H7 (cell line): ENCODE measurements at places on chromosomes 13 and 19. TPM values are rescaled to one million over a fixed set of nuclear protein-coding genes. Genes with fewer than 3 reads are reported as not detected.

TUBA3C gene
- total RNA-seq = not detected in 2 replicates

ZNF787 gene
- 84.2 and 95.4 TPM in 2 replicates for total RNA-seq

KLK12 gene
- total RNA-seq = not detected in 2 replicates

KRTDAP gene
- total RNA-seq = 0.44 and 0.52 TPM in 2 replicates

SMIM44 gene
- not detected in 2 replicates for total RNA-seq

CDX2 gene
- 0.04 TPM in 1 of 2 replicates, not detected in the other for total RNA-seq

BSG gene
- total RNA-seq = 1,035 and 1,167 TPM in 2 replicates

FREM2 gene
- total RNA-seq = 6.0 and 10.8 TPM in 2 replicates

SLC27A5 gene
- total RNA-seq = 19.4 and 23.9 TPM in 2 replicates

CAPN12 gene
- total RNA-seq = 3.0 and 5.4 TPM in 2 replicates

GTF2F1 gene
- total RNA-seq = 53.6 and 59.9 TPM in 2 replicates

EXOC3L2 gene
- 2.2 and 5.4 TPM in 2 replicates for total RNA-seq

FGF14 gene
- total RNA-seq = 0.11 and 0.73 TPM in 2 replicates

CGB1 gene
- total RNA-seq = not detected in 2 replicates

OR7C1 gene
- not detected in 2 replicates for total RNA-seq

GRCh38 chr13:41496420-41497234, 39.3 kb downstream of the RGCC start:
- DNase-seq = no peak

DNA sequence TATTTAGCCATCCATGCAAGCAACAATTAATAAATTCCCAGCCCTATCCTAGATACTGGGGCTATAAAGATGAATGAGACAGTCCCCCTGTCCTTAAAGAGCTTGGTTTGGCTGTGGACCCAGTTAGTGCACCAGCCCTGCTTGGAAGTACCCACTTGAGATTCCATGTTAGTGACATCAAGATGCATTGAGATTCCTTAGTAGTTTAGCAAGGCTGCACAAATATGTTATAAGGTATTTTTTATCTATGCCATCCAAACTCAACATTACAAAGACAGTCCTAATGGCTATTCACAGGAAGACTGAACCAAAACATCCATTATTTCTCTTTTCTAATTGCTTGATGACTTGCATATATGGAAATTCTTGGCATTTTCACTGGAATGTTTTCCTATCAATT, 48.8 kb upstream of the RAP2A start:
- DNase-seq = no peak

- no peak for DNase-seq
Measured at GRCh38 chr13:31749929-31750328, 10.6 kb downstream of the RXFP2 start.

- DNase-seq = no peak
Measured at GRCh38 chr13:23842406-23842805, 46.8 kb downstream of the MIPEP start.

DNA sequence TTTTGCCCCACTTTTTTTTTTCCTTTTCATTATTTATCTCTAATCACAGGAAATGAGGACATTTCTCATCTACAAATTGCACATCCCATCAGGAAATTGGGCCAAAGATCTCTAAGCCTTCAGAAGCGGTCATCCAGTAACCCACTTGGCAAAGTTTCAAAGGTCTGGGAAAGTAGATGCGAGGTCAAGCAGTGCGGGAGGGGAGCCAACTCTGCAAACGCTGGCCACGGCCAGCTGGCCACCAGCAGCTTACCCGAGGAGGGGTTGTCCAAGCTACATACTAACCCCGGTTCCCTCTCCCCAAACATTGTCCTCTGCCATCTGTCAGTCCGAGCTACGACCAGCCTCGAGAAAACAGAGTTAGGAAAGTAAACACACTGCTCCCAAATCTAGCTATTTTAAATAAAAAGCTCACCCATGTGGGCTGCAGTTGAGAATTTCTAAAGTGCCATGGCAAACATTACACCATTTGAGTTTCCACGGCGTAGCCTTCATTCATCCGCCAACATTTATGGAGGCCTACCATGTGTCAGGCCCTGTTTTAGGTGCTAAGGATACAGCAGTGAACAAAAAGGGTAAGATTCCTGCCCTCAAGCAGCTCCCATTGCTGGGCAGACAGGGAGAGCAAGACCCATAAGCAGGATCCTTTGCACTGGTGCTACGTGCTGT, 11.5 kb downstream of the FFAR2 start:
- no peak for DNase-seq

DNA sequence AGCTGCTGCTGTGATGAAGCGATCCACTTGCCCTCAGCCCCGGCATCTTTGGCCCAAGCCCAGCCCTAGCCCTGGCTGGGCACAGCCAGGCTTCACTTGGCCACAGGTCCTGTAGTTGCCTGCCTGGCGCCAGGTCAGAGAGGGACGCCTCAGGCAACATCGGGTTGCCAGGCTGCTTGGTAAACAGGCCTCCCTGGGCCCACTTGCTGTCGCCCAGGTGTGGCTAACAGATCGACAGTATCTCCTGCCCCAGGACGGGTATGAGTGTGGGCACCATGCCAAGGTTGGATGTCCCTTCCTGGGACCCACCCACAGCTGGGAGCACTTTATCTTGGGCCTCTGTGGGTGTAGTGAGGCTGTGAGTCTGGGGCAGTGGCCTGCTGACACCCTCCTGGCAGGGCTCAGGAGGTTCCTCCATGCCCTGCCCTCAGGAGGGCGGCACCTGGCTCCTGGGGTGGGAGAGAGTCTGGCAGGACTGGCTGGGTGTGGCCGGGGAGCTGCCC, 27.8 kb downstream of the CARM1 start:
- DNase-seq = no peak

- DNase-seq = peak; percentile 21
Measured at GRCh38 chr19:10497371-10497770, 5.8 kb downstream of the KEAP1 start.

- peak; percentile 99 for DNase-seq
Measured at GRCh38 chr19:459724-460511, 915 bp downstream of the SHC2 start.

DNA sequence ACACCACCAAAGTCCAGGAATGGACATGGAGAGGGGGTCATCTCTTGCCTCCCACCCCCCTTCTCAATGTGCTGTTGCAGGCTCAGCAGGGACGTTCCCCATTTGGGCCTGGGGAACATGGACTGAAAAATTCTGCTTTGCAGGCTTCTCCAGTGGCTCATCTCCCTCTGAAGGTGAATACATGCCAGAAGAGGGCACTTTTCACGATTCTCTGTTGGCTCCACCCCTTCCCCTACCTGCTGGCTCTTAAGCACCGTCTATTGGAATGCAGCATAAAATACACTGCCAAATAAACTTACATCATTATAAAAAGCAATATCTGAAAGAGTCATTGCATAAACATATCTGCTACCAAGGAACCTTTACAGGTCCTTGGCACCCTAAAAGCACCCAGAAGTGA, 35.7 kb downstream of the NHLRC3 start:
- no peak for DNase-seq

GRCh38 chr13:24251525-24251924, 57.9 kb upstream of the C1QTNF9 start:
- DNase-seq = no peak

- DNase-seq = no peak
Measured at GRCh38 chr13:76991432-76991795, 467 bp upstream of the CLN5 start.

- DNase-seq = no peak
Measured at GRCh38 chr13:65293530-65294198, 1936.5 kb downstream of the PCDH9 start.

- DNase-seq = peak; percentile 55
Measured at GRCh38 chr19:10829967-10830366, 6.0 kb downstream of the TMED1 start.

- DNase-seq = peak; percentile 85
Measured at GRCh38 chr19:39139305-39139874, 13.8 kb downstream of the PAK4 start.

DNA sequence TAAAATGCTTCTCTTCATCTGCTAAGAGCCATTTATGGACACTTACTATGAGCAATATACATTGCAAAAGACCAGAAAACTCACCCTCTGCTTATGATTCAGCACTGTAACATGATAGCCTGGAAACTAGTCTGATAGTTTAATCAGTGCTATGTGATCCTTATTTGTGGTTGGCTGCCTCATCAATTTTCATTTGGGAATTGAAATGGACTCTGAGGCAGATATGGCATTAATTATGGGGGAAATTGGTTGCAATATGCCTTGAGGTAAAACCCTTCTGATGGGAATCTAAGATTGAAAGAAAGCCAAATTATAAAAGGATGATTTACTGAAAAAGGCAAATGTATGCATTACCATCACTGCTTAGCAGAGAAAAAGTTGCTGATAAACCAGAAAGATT, 33.5 kb downstream of the FAM216B start:
- no peak for DNase-seq

- no peak for DNase-seq
Measured at GRCh38 chr13:27495551-27495950, 45.2 kb upstream of the MTIF3 start.

DNA sequence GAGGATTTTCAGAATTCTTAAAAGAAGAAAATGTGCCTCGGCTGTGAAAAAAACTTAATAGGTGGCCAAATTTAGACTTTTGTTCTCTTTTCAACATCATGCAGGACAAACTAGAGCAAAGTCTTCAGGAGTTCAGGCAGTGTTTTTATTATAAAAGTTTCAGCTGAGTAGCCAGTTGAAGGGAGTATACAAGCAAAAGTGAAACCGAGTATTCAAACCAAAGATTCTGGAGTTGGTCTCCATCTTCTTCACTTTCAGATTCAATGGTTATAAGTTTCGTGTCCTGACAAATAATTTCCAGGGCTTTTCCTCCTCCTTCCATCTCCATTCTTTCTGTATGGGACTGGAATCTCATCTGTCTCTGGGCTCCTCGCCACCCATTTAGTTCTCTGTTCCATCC, 379.7 kb downstream of the GPC5 start:
- no peak for DNase-seq

- DNase-seq = no peak
Measured at GRCh38 chr13:74442751-74443150, 308.5 kb upstream of the KLF12 start.

GRCh38 chr19:10699650-10700335, 1.4 kb upstream of the QTRT1 start:
- peak; percentile 85 for DNase-seq

GRCh38 chr13:113452942-113453901, at the start of gene ADPRHL1:
Gene ADPRHL1 (minus strand): TSS chr13:113453488. CDS start chr13:113453437, 51 bp downstream.
- DNase-seq = peak; percentile 34

- peak; percentile 42 for DNase-seq
Measured at GRCh38 chr19:3188627-3189596, 3.2 kb downstream of the NCLN start.

GRCh38 chr13:109713681-109714080, 72.7 kb downstream of the IRS2 start:
- no peak for DNase-seq

GRCh38 chr13:57631596-57632275, at the start of gene PCDH17:
Gene PCDH17 (plus strand): TSS chr13:57631744. CDS start chr13:57632547, 803 bp downstream.
- DNase-seq = peak; percentile 66

DNA sequence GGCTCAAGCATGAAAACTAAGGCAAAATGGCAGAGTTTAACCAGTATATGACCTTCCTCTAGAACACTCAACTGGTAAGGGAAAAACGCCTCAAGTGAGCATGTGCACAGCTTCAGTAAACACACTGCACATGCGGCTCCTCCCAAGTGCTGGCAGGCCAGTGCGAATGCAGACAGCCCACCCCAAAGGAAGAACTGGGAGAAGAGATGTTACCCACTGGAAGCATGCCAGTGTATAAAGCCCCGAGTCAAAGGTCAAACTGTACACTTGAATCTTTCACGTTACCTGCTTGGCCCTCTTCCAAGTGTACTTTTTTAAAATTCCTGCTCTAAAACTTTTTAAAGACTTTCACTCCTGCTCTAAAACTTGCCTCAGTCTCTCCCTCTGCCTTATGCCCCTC, 19.2 kb upstream of the RCBTB1 start:
- DNase-seq = no peak

DNA sequence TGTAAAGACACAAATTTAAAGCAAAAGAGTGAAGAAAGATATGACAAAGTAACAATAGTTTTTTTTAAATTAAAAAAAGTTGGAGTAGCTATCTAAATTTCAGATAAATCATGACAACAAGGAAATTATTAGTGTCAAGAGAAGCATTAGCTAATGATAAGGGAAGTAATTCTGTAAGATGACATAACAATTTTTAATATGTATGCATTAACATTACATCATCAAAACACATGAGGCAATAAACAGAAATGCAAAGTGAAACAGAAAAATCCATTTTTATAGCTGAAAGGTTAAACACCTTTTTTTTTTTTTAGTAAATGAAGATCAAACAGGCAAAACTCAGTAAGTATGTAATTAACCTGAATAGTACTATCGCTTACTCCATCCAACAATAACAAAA, 804.9 kb upstream of the PRR20A start:
- no peak for DNase-seq

DNA sequence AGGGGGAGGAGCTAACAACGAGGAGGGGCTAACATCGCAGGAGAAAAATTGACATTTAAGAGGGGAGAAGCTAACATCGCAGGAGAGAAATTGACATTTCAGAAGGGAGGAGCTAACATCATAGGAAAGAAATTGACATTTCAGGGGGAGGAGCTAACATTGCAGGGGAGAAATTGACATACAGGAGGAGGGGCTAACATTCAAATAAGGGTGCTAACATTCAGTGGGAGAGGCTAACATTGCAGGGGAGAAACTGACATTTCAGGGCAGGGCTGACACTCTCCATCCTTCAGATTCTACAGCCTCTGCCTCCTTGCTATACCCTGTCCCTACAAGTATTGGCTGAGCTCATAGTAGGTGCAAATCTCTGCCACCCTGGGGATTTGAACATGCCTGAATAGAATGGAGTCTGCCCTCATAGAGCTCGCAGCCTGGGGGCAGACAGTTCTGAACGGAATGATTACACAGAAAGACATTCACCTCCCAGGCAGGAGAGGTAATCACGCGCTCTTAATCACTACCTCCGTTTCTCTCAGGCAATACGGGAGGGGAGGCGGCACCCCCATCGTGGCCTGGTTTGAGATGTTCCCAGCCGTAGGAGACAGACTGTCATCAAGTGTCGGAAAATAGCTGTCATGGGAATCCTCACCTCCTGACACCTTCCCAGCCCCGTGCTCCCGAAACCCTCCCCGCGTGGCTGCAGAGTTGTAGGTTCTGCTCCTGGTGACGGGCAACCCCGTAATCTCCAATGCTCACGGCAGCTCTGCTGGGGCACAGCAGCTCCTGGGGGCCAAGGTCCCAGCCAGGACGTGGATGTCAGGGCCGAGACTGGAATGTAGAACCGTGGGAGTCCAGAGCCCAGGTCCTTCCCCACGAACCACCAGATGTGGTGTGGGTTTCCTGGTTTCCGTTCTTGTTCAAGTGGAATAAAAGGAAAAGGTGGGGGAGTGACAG, 9.5 kb downstream of the GPR32 start:
- peak; percentile 57 for DNase-seq
